8988T (cell line): ENCODE measurements at places on chromosomes 12 and 14.

DNA sequence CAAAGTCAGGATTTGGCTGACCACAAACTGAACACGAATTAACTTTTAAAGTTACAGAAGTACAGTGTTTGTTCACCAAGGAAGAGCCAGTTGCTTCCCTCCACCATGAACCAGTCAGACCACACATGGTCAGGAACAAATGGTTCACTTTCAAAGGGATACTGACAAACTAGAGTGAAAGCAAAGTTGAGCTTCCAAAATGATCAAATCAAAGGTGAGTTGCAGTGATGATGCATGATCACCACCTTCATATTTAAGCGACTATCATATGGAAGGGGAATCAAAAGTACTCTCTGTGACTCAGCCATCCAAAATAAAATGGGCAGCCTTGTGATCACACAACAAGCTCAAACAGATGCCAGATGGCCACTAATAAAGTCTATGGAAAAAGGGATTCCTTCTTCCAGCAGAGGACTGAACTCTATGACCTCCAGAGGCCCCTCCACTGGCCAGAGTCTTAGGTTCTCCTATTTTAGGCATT, 13.1 kb downstream of the NT5DC3 start:
- DNase-seq: no peak

GRCh38 chr14:96037891-96038557, 1.1 kb upstream of the C14orf132 start:
- peak; percentile 39 for DNase-seq

GRCh38 chr12:52788192-52788875, 7.6 kb downstream of the KRT3 start:
- no peak for DNase-seq

GRCh38 chr12:112458330-112458729, 39.6 kb downstream of the PTPN11 start:
- no peak for DNase-seq

- DNase-seq: no peak
Observed at GRCh38 chr14:75343911-75344310, 65.3 kb downstream of the FOS start.

DNA sequence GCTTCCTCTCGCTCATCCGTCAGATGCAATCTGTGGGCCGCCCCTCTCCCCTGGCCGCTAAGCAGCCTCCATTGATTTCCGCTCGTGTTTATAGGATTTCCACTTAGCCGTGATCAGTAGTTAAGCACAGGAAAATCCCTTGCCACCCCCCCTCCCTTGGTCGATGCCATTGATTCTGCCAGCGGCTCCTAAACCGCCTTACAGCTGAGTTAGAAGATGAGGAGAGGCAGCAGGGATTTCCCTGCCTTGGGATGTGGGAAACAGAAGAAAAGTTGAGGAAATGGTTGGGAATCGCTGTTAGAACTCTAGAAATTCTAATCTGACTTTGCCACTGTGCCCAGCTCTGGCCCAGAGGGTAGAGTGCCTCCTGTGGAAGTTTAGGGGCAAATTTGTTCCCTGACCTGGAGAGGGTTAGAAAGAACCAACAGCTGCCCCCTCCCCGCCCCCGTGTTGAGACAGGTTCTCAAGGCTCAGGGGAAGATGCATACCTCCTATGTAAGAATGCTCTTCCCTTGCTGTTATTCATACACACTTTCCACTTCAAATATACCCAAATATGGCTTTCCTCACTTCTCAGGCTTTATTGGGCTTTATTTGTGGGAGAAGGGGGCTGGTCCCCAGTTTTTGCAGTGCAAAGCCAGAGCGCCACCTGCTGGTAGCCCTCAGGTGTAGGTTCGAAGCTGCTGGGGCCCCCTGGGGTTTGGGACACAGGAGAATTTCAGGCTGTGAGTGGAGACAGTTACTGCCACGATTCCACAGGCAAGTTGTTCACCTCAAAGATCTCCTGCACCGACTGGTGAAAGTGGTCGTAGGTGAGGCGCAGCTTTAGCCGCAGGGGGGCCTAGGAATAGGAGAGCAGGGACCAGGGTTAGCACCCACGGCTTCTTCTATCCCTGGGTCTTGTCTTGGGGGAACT, 3.2 kb downstream of the THTPA start:
- no peak for DNase-seq

GRCh38 chr14:30779210-30779609, 95.1 kb upstream of the COCH start:
- DNase-seq: no peak
